Amniotic stem cell (primary cell): ENCODE measurements at places on chromosomes 2 and 18.
A peak's percentile ranks its signal among the peaks of the same experiment; 100 is the strongest.

DNA sequence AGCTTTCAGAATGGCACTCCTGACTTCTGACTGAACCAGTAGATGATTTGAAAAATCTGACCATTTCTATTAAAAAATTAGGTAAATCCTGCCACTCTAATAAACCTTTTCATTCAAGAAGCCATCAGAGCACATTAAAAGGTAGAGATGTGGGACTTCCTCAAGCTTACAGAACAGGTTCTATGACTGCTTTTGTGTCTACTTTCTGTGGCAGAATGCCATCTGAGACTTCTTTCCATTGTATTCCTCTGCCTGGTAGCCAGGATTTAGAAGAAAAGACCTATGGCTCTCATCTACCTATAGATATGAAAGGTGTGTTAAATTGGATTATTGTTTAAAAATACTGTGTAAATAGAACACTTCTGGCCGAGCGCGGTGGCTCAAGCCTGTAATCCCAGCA lies 99.9 kb upstream of the NABP1 start:
- DNase-seq = no peak

GRCh38 chr2:216652566-216652965 lies 19.3 kb downstream of the IGFBP2 start:
- no peak for DNase-seq

DNA sequence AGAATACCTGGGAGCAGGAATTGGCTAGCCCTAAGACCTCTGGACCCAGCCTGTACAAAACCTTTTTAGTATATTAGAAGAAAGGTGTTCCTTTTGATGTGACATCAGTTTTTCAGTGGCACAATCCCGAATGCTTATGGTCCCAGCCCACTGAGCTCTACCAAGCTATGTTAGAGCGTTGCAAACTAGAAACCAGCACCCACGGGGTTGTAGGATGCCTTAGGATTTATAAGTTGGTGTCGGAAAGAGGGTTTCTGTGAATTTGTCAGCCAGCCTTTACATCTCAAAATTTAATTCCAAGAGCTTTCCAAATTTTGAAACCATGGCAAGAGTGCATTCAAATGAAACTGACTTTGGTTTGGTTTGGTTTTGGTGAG lies 499 bp upstream of the LMAN1 start:
- no peak for DNase-seq

- DNase-seq = peak; percentile 72
Measured at GRCh38 chr2:108640731-108641130, 78.6 kb upstream of the RANBP2 start.

GRCh38 chr2:41963661-41964525 lies 83.9 kb upstream of the PKDCC start:
- DNase-seq = no peak

DNA sequence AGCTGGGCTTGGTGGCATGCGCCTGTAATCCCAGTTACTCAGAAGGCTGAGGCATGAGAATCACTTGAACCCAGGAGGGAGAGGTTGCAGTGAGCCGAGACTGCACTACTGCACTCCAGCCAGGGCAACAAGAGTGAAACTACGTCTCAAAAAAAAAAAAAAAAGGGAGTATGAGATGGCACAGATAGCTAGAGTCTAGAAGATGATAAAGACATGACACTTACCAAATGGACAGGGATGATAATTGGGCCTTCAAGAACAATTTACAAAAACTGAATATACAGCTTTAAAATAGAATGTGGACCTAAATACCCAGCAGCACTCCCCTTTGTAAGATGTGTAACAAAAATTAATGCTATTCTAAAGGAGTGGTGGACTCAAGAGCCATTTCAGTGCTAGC lies 2.7 kb downstream of the METTL4 start:
- no peak for DNase-seq

- no peak for DNase-seq
Measured at GRCh38 chr2:210611466-210611865, 55.1 kb downstream of the CPS1 start.

DNA sequence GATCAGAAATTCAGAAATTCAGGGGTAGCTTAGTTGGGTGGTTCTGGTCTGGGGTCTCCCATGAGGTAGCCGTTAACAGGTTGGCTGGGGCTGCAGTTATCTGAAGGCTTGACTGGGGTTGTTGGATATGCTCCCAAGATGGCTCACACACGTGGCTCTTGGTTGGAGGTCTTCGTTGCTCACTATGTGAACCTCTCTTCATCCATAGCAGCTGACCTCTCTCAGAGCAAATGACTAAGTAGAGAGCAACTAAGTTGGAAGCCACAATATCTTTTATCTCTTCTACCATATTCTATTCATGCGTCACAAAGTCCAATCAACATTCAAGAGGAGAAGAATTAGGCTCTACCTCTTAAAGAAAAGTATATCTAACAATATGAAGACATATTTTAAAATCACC lies 38.7 kb upstream of the SERTAD2 start:
- DNase-seq = no peak

- no peak for DNase-seq
Measured at GRCh38 chr18:51656249-51656648, 458.8 kb upstream of the MEX3C start.

- no peak for DNase-seq
Measured at GRCh38 chr2:176658708-176659107, 389.5 kb downstream of the MTX2 start.

DNA sequence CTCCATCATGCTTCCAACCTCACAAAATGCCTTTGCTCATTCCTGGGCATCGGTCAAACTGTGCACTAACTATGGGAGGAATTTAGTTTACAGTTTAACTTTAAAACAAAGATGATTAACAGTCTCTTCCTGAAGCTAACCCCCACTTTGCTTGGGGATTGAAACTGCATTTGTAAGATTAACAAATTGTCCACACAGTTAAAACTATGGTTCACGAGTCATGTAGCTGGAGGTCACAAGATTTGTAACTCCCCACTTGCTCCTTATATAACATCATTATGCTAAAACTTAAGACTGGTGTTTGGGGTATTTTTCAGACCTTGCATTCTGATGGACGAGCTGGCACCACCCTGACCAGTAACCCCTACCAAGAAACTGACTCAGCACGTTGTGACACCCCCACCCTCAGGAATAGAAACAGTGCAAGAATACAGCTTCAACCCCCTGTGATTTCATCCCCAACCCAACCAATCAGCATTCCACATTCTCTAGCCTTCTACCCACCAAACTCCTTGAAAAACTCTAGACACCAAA lies 252.3 kb downstream of the MBD5 start:
- no peak for DNase-seq

- DNase-seq = no peak
Measured at GRCh38 chr2:101821059-101821805, 123.7 kb downstream of the MAP4K4 start.

GRCh38 chr2:69693059-69693774 lies 48.7 kb upstream of the ANXA4 start:
- no peak for DNase-seq

GRCh38 chr2:218425531-218425930 lies 6.6 kb downstream of the VIL1 start:
- DNase-seq = no peak

- DNase-seq = no peak
Measured at GRCh38 chr18:70500748-70501147, 211.9 kb downstream of the SOCS6 start.

- DNase-seq = no peak
Measured at GRCh38 chr2:239610457-239611221, 209.8 kb upstream of the HDAC4 start.

- DNase-seq = no peak
Measured at GRCh38 chr18:56097621-56098020, 509.6 kb upstream of the TCF4 start.

DNA sequence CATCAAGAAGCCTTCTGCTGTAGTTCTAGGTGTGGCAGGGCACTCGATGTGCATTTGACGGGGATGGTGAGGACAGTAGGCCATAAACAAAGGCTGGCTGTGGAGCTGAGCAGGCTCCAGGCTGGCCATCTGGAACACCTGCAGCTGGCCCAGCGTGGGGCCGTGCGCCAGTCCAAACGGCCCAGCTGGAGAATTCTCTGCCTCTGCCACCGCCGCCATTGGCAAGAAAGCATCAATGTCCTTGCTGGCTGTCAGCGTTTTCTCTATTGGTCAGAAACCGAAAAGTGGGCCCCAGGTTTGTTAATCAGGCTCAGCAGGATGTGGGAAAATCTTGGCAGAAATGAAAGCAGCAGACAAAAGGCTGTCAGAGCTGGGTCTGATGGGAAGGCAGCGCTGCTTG lies 24.0 kb upstream of the CTIF start:
- no peak for DNase-seq

- no peak for DNase-seq
Measured at GRCh38 chr18:46320297-46320696, 216.1 kb downstream of the HAUS1 start.

- no peak for DNase-seq
Measured at GRCh38 chr2:127721978-127722355, 20.7 kb downstream of the SFT2D3 start.

DNA sequence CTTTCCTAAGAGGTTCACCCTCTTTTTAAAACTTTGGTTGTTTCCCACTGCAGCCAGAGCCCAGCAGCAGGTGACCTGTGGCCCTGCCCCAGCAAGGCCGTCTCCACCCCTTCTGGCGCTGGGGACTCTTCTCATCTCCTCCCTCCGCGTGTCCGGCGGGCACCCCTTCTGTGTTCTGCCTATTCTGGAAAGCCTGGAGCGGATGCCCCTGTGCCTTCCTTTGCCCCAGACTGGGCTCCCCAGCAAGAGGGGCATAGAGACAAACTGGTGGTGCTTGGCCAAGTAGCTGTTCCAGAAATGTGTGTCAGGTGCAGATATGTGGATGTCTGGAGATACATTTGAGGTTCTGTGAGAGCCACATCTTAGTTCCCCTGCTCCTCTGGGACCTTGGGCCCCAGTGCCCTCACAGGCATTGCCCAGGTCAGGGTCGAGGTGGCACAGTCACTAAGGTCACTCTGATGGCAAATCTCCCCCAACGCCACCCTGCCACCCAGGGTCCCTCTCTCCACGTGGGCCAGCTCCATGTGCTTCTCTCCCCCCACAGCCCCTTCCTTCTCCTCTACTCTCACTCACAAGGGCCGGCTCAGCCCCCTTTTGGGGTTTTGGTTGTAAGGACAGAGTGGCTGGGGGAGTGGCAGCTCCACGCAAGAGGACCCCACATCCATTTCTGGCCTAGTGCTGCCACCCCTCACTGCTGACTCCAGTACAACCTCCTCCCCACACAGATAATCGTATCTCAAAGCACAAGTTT lies 35.5 kb upstream of the TAF1B start:
- no peak for DNase-seq

DNA sequence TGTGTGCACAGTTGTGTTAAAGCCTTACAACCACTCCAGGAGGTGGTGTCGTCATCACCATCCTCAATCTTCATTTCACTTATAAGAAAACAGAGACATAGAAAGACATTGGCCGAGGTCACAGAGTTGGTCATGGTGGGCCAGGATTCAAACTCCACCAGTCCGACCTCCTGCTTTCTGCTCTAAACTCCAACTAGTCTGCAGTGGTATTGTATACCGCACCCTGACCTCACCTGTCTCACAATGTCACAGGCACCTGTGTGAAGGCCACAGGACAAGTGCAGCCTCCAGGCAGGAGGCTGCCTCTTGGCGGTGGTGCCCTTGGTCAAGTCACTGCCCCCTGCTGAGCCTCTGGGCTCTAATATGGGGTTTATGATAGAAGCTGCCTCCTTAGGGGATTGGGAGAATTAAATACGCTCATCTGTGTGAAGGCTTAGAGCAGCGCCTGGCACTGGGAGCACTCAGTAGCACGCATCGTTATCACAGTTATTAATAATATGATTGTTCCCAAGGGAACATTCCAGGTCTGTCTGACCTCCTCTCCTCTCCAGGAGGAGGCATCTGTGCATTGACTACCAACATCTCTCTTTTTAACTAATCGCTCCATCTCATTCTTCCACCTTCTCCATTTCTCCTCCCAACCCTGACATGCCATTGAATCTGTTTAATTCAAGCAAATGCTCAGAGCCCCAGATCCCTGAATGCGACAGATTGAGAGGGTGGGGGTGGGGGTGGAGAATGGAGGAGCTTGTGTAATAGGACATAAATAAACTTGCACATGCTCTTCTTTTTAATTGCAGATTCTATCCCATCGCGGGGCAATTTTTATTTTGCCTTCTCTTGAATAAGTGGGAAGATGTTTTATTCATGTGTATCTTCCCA lies 112.7 kb downstream of the MCFD2 start:
- no peak for DNase-seq

- DNase-seq = no peak
Measured at GRCh38 chr2:68352651-68353391, 12.3 kb upstream of the PLEK start.

GRCh38 chr2:36271266-36271665 lies 84.3 kb upstream of the CRIM1 start:
- DNase-seq = no peak

DNA sequence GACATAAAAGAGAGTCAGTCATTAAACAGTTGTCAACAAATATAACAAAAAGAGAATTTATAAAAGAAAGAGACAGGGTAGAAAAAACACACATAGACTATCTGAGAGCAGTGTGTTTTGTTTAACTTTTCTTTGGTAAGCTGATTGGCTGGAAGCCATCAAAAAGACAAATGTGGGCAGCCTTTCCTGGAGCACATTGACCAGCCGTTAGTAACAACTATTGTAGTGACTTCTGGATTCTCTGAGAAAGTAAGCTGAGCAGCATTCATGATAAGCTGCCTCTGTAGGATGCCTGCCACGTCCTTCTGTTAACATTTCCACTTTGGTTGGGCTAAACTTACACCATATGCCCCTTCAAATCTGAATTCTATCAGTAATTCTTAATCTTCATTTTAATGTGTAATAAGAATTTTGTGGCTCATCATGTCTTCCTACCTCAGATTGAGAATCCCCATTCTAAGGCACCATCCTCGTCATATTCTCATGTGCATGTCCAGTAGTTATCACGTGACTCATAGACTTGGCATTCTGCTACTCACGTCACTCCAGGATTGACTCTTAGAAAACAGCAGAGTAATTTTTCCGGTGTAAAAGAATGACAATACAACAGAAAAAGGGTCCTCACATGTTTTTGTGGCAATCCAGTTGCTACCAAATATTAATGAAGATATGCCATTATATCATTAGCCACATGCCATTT lies 43.4 kb upstream of the DNAJC10 start:
- DNase-seq = peak; percentile 41

DNA sequence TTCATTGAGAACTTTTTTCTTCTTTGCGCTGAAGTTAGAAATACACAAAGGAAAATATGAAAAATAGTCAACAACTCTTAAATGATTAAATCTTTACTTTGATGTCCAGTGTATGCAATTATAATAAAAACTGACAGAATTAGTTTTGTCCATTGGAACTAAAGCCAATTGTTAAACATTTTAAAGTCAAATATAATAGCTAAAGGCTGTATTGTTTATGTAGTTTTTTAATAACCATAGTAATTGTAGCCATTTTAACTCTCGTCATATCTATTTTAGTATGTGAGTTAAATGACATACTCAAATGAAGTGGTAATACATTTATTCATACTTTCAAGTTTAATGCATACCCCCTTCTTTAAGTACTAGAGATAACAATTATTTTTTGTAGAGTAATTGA lies 4.7 kb upstream of the COBLL1 start:
- DNase-seq = no peak

- DNase-seq = no peak
Measured at GRCh38 chr2:219056176-219056895, 4.4 kb downstream of the IHH start.
